Fibroblast of upper back skin (primary cell): ENCODE measurements at places on chromosomes 13 and 19.

GRCh38 chr13:85693889-85694511 is 105.2 kb downstream of the SLITRK6 start:
- peak; percentile 8 for DNase-seq

DNA sequence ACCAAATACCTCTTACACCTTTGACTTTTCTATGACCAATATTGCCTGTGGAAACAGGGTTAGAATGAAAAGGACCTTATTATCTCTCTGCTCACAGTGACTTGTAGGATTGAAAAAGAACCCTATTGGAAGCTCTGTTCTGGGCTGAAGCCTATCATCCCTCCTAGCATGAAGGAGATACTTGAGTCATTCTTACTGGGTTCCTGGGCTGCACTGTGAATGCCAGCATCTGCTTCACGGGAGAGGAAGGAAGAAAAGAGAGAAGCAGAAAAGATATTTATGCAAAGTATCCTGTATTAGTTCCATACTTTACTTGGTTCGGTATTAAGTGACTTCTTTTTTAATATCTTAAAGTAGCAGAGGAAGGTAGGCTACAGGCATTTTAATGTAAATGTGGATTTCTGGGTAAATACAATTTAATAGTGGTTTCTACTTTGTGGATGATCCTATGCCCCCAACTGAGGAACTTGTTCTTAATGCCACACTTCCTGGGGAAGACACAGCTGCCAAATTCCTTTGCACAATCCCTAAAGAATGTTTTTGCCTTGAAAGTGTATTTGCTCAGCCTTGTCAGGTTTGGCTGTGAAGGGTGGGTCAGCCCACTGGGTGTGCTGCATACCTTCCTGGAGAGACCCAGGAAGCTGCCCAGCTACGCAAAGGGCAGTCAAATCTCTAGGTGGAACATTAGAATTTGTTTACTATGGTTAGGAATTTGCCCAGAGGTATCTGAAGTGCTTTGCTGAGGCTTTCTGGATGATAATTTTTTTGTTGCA is 13.7 kb upstream of the SCEL start:
- peak; percentile 68 for DNase-seq

GRCh38 chr13:99075268-99076191 is 97.7 kb upstream of the DOCK9 start:
- no peak for DNase-seq

- no peak for DNase-seq
Observed at GRCh38 chr13:112904436-112904960, 64.5 kb upstream of the MCF2L start.

GRCh38 chr19:48530066-48530720 is 18.6 kb upstream of the LMTK3 start:
- peak; percentile 11 for DNase-seq

- peak; percentile 11 for DNase-seq
Observed at GRCh38 chr19:12647490-12648071, 19.0 kb downstream of the MAN2B1 start.

DNA sequence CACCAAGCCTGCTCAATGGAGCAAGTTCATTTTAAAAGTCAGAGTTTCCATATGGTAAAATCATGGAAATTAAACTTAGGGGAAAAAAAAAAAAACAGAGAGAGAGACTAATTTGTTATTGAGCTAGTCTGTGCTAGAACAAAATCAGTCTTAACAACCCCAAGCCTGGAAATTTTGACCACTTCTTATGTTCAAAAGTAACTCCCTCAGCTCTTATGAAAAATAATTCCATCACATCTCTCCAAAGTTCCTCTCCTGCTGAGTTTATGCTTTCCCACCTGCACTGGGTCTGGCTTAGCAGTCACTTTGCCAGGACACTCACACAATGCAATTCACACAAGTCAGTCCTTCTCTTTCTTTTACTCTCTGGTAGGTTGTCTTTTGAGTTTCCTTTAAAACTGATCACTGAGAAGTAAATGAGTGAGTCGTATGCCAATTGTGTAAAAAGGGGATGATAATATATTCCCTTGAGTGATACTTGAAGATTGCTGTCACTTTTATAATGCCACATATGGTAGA is 92.6 kb downstream of the ENOX1 start:
- DNase-seq: no peak

- no peak for DNase-seq
Observed at GRCh38 chr13:22403144-22403543, 732.3 kb downstream of the FGF9 start.
